M059J (cell line): ENCODE measurements at places on chromosomes 2 and 18.

DNA sequence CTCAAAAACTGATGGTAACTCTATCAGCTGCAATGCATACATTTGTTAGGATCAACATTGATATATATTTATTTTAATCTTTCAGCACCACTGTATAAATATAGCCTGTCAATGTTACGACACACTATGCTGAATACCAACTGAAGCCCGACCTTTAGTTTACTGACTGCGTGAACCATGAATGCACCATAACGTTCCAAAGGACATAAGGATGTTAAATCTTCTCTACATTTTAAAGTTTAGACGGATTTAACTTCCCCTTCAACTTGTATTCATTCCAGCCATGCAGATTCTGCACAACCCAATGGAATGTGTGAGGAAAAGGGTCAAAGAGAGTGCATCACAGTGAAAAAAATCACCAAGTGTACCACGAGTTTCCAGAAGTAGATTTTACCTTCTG is 489.5 kb downstream of the IRS1 start:
- no peak for DNase-seq

GRCh38 chr2:98870516-98871158 is 65.4 kb downstream of the CRACDL start:
- DNase-seq: no peak

DNA sequence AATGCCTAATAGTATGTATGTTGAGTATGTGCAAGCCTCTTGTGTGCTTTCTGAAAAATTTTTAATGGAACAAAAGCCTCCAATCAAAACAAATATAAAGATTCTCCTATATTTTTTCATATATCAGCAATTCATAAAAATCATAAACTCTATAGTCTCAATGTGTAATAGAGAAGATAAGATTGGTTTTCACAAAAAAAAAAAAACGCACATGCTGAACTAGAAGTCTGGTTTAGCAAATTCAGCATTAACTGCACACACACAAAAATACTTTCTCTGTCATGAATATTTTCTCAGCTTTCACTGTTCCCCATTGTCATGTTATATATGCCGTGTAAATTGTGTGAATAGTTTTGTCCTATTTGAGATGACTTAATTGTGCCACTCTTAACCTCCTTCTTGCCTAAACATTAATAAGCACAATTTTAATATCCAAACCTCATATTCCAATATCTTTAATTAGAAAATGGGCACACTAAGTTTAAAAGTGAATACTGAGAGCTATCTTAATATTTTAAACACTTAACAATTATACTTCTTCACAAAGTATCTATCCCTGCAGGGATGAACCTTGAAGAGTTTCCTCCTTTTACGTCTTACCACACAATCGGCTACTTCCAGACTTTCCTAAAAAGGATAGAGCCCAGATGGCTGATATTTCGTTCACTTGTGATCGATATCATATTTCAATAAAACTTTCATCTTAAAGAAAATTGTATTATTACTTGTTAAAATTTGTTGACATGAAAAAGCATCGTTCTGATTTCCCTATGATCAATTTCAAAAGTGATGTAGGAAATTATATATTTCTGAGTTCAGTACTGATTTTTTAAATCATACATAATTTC is 242.7 kb downstream of the TCF4 start:
- DNase-seq: no peak

GRCh38 chr2:241801611-241802420 is 7.2 kb upstream of the NEU4 start:
- DNase-seq: no peak

DNA sequence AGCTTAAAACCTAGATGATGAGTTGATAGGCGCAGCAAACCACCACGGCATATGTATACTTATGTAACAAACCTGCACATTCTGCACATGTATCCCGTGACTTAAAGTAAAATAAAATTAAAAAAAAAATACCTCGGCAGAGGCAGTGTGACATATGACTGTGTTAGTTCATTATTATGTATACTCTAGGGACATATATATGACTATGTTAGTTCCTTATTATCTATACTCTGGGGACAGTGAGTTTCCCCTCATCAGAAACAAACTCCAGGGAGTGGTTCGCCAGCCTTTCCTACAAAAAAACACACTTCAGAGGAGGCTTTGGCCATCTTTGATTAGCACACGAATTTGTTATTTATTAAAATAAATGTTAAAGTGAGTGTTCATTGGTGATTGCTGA is 209.5 kb downstream of the PIEZO2 start:
- no peak for DNase-seq

- DNase-seq: no peak
Observed at GRCh38 chr2:192073878-192074277, 120.9 kb downstream of the TMEFF2 start.

DNA sequence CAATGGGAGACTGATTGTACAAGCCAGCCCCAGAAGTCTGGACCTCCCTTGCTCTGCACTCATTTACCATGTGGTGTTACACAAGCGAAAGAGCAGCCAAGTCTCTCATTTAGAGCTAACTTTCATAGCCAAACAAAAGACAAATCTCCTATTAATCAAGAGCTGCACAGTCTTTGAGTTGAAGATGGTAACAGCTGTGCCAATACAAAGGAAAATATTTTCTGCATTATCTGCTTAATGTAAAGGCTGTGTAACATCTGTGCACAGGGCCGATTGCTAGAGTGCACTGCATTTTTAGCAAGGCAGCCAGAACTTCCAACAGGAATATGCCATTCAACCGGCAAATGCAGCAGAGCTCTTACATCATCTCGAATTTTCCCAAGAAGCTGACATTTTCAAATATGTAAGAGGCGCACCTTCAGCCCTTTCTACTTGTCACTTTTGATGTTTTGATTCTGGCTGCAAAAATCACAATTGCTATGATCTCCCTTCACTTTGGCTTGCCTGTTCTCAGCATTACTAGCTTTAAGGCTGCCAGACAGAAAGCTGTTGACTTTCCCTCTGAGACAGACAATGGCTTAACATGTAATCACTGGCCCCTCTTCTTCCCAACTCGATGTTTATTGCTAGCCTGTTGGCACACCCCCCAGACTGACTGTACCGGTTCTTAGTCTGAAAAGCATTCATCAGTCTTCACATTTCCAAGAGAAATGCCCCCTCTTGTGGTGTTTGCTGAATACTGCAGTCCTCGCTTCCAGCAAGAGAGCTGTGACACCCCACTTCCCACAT is 96.9 kb upstream of the TANK start:
- DNase-seq: peak; percentile 77

- DNase-seq: no peak
Observed at GRCh38 chr2:38038682-38039081, 37.3 kb downstream of the CYP1B1 start.

- no peak for DNase-seq
Observed at GRCh38 chr2:28401948-28402550, 9.4 kb downstream of the FOSL2 start.

DNA sequence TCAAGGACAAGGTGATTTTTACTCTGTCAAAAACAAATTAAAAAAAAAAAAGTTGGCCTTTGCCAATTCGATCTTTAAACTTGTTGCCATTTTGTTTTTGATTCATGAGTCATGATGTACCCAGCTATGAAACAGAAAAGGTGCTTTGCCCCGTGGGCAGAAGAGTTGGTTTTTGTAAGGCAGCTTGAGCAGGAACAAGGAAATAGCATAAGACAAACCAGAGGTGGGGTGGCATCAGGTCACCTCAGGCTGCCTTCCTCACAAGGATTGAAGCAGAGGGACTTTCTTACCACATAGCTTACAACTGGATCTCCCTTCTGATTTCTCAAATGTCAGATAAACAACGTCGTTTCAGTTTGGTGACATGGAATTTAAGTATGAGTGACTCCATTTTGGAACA is 123.8 kb downstream of the ARL4C start:
- peak; percentile 50 for DNase-seq
